ENCODE measurements at places on chromosomes 7 and 10. TPM values are rescaled to one million over a fixed set of nuclear protein-coding genes. Genes with fewer than 3 reads are reported as not detected.

VENTX gene
- total RNA-seq: not detected

TMEM176A gene
- total RNA-seq: not detected

ANKRD61 gene
- not detected for total RNA-seq

CRTAC1 gene
- 0.34 TPM for total RNA-seq

BTBD16 gene
- total RNA-seq: not detected

SPDYE16 gene
- total RNA-seq: not detected

MRLN gene
- not detected for total RNA-seq

LRRC61 gene
- 12.5 TPM for total RNA-seq

EBF3 gene
- under 0.01 TPM for total RNA-seq

SP4 gene
- total RNA-seq: 2.4 TPM

CYP3A4 gene
- total RNA-seq: not detected

OR2A5 gene
- not detected for total RNA-seq

HMX2 gene
- not detected for total RNA-seq

RARRES2 gene
- total RNA-seq: 2.2 TPM

DEPP1 gene
- 2.5 TPM for total RNA-seq

LDB3 gene
- 1.0 TPM for total RNA-seq

PTN gene
- 0.15 TPM for total RNA-seq

RNF32 gene
- total RNA-seq: 0.69 TPM

XRCC2 gene
- total RNA-seq: 6.7 TPM

SLC26A4 gene
- total RNA-seq: 0.36 TPM

SNX8 gene
- total RNA-seq: 37.5 TPM

PLXDC2 gene
- total RNA-seq: 8.0 TPM

HOXA11 gene
- under 0.01 TPM for total RNA-seq

DKK1 gene
- 18.6 TPM for total RNA-seq

FGFR2 gene
- 0.15 TPM for total RNA-seq

MEOX2 gene
- total RNA-seq: not detected

PRLHR gene
- not detected for total RNA-seq

TAS2R41 gene
- not detected for total RNA-seq

EN2 gene
- 1.0 TPM for total RNA-seq

GATA3 gene
- not detected for total RNA-seq

ZFYVE27 gene
- 36.0 TPM for total RNA-seq

LRRC18 gene
- total RNA-seq: not detected

ACADSB gene
- 9.9 TPM for total RNA-seq

All from melanocyte of skin (primary cell).